ENCODE measurements at places on chromosomes 13 and 19.

DNA sequence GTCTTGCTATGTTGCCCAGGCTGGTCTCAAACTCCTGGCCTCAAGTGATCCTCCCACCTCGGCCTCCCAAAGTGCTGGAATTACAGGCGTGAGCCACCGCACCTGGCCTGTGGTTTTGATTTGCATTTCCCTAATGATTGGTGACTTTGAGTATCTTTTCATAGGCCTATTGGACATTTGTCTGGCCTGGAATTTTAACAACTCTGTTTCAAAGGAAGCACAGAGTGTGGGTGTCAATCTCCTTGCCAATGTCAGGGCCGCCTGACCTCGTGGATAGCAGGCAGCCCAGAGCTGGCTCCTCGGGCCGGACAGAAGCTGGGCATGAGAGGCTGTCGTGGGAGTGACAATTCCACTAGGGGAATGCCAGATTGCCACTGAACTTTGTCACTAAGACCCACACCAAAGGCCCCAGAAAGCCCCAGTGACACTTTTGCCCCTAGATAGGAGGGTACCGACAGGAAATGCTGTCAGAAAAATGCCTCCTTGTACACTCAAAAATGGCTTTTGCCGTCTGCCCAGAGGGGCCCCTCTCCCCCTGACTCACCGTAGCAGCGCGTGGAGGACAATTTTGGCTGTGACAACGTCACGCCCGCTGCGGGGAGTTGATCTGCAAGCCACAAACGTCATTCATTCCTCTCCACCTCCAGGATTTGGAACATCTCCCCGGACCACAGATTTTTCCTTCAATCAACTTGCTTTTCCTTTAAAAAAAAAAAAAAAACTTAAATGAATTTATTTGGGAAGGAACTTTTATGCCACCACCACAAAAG lies 11.7 kb upstream of the ADGRE5 start:
- DNase-seq, result peak; percentile 89

GRCh38 chr13:98910501-98910951 lies 67.3 kb downstream of the DOCK9 start:
- DNase-seq, result peak; percentile 36

GRCh38 chr13:109355875-109356434 lies 430.4 kb downstream of the IRS2 start:
- DNase-seq, result no peak

DNA sequence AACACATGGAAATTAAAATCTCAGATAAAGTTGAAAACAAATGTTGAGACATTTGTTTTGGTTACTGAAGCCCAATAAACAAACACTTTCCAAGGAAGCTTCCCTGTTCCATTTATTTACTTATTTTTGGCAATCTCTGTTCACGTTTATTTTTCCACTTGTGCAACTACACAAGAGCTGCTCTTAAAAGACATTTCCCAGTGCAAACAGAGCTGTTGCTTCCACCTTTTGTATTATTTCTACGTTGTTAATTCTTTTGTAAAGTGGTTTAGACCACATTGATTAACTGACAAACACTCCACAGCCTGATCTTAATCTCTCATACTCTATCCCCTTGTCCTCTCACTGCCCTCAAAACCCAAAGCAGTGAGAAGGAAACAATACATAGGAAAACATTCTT lies 757.6 kb downstream of the LIG4 start:
- DNase-seq, result no peak

DNA sequence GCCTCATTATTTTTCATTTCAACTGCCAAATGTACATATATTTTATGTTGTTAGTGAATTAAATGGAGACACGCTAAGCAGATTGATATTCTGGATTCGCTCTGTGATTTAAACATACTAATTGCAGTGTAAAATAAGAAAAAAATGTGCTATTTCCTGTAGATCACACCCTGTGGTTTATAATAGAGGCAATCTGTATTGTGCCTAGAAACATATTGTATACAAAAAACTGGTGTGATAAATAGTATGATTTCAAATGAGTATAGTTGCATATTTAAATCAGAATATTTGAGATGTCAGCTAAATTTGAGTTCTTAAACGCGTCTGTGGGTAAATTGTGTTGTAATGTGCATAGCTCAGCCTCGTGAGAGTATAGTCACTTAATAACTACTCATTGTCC lies 643.9 kb downstream of the TBC1D4 start:
- DNase-seq, result no peak

Measured in stimulated activated CD4-positive, alpha-beta T cell treated with anti-CD3 and anti-CD28 coated beads, Interleukin-2, amount 100 ng/mL, for 24 hours (primary cell).